Left lung (tissue), 14 donors: ENCODE measurements at places on chromosomes 12 and 14. TPM values are rescaled to one million over a fixed set of nuclear protein-coding genes. Genes with fewer than 3 reads are reported as not detected.

DNA sequence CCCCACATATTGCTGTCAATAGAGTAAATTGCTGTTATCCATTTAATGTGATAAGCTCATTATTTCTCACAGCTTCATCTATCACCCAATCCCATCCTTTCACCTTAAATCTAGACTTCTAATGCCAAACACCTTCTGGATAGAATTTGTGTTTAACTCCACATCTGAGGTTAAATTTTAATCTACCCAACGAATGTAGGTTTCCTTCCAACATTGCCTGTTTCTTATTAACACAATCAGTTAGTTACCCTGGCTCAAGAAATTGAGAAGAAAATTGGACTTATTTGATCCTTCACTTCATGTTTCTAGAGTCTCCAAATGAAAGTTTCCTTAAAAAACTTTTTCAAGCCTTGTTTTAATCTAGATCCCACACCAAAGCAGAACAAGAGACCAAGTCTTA, 67.3 kb downstream of the PTPRO start:
- H3K4me3 ChIP-seq = no peak overlapping the region
- H3K27ac ChIP-seq = no peak overlapping the region
- no peaks in the 10 kb centered on the region for H3K36me3 ChIP-seq

DNA sequence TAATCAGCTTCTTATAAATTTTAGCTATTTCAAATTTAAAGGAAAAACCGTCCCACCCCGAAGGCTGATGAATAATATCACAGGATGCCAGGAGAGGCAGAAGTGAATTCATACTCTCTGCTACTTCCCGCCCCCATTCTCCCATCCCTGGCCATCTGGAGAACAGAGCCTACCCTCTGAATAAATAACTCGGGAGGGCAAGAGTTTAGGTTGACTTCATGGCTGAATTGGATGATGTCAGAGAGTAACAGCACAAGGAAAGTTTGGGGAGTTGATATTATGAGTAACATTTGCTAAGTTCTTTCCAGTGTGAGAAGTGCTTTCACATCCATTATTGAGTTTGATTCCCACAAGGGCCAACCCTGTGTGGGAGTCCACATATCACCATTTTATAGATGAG, 241.6 kb downstream of the EGLN3 start:
- peaks cover 5% of the 10 kb centered on the region for H3K27me3 ChIP-seq
- H3K4me1 ChIP-seq = no peaks in the 10 kb centered on the region
- DNase-seq = no peak

- H3K36me3 ChIP-seq = no peaks in the 10 kb centered on the region
- no peak for DNase-seq
- no peaks in the 10 kb centered on the region for H3K4me1 ChIP-seq
- no peak overlapping the region for H3K4me3 ChIP-seq
- H3K27ac ChIP-seq = no peak overlapping the region
These were observed 319.2 kb downstream of the DUSP6 start for GRCh38 chr12:89033062-89033461.

DNA sequence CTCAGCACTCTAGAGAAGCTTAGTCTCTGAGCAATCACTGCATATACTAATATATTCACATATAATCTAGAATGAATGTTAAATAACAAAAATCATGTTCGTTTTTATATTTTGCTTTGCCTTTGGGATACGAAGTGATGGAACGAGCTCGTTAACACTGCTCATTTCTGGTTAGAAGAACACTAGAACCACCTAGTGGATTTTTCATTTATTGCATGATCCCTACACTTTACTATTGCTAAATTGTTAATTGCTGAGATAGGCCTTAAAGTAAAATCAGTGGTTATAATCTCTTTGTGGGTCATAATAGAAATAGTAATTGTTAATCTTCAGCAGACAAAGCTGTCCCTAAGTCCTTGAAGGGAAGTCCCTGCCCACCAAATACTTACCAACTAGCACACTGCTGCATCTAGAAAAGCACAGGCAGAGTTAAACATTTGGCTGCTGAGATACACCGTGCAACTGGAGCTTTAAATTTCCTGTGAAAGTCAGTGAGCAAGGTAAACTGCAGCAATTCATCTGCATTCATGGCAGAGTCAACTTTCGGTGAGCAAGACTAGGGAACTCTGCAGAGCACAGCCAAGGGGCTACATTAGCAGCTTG, 353.7 kb downstream of the APAF1 start:
- H3K36me3 ChIP-seq = no peaks in the 10 kb centered on the region
- no peaks in the 10 kb centered on the region for H3K27me3 ChIP-seq
- H3K4me1 ChIP-seq = no peaks in the 10 kb centered on the region
- no peak overlapping the region for H3K4me3 ChIP-seq
- DNase-seq = no peak

GRCh38 chr12:3636328-3636727, 116.6 kb downstream of the CRACR2A start:
- no peak for DNase-seq
- H3K27ac ChIP-seq = no peak overlapping the region
- peaks cover 31% of the 10 kb centered on the region for H3K36me3 ChIP-seq
- H3K4me3 ChIP-seq = no peak overlapping the region
- H3K27me3 ChIP-seq = no peaks in the 10 kb centered on the region

DNA sequence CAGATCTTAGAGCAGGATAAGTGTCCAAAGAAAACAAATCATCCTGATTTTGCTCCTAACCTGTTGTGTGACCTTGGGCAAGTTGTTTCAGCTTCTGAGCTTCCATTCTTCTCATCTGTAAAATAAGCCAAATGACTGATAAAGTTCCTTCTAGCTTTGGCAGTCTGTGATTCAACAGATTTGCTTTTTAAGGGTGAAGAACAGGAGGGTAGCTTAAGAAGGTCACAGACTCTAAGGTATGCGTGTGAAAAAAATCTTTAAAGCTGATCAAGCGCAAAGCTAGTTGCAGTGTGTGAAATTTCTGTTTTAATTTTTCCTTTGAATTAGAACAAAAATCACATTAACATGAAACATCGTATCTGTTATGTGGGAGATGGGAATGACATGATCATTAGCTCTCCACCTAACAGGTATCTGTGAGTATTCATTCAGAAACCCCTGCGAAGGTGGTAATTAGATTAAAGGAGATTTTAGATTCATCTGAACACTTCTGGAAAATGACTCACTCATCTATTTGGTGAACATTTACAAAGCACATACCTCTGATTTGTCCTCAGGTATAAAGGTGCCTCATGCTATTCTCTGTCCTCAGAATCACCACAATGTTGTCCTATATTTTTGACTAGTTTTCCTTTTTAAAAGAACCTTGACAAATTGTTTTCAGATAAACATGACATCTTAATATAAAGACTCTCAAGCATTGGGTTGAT, 131.9 kb upstream of the CPM start:
- no peak overlapping the region for H3K4me3 ChIP-seq
- no peak for DNase-seq
- no peaks in the 10 kb centered on the region for H3K27me3 ChIP-seq
- H3K4me1 ChIP-seq = peaks cover 21% of the 10 kb centered on the region
- no peaks in the 10 kb centered on the region for H3K36me3 ChIP-seq

The FITM1 gene
- 0.76 TPM for total RNA-seq

The GPR68 gene
- 4.2 TPM for total RNA-seq

The IKZF4 gene
- 7.5 TPM for total RNA-seq

The ABCD4 gene
- total RNA-seq = 41.1 TPM
